ENCODE measurements at places on chromosomes 13 and 19.

- peak; percentile 16 for DNase-seq
Observed at GRCh38 chr19:460877-461720, at the start of gene SHC2. Gene SHC2, minus strand, starts transcription at chr19:461033. Its CDS starts 37 bp downstream, at chr19:460996.

GRCh38 chr19:2255112-2255845 lies 938 bp downstream of the JSRP1 start:
- no peak for DNase-seq

DNA sequence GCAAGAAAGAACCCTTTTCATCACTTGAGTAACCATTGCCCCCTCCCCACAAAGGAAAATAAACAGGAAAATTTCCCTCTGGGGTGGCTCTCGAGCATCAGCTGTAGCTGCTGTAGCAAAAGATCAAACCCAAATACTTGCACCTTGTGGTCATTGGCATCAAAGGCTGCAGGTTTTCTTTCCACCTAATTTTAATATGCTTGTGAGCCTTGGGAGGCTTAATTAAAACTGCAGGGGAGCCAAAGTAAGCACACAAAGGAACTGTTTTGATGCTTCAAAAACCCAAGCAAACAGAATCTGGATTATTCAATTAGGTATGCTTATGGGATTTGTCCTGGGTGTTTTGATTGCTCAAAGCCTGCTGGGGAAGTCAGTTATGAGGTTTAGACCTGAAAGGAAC lies 119.5 kb downstream of the SHISA2 start:
- DNase-seq = no peak

DNA sequence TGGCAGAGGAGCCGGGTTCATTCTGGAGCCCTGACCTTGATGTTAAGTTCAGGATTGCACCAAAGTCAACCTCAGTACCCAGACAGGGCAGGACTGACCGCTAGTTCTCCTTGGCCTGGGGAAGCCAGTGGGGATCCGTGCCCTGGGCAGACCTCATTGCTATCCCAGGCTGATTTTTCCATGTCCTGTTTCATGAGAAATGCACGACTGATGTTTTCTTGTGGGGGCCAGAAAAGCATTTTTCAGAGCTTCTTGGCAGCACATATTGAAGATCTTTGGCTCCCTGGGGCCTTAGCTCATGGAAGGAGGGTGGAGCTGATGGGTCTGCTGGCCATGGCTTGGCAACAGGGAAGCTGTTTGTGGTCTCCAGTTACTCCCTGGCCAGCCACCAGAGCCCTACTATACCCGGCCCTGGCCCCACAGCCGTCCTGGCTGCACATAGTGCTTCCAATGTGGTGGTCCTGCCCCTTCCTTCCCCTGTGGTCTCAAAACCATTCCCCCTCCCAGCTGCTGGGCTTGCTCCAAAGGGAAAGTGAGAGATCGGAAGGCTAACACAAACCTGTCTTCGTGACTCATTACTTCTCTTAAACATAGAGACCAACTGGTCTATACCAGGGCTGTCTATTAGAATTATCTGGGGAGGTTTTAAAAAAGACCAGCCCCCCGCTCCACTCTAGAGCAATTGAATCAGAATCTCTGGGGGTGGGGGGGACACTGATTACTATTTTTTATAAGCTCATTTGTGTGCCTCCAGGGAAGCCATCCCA lies 11.2 kb downstream of the IL17D start:
- no peak for DNase-seq

GRCh38 chr19:47435883-47436417 lies 16.6 kb upstream of the MEIS3 start:
- DNase-seq = no peak

- no peak for DNase-seq
Observed at GRCh38 chr19:46173886-46174480, 25.9 kb downstream of the IGFL2 start.

GRCh38 chr13:106568299-106569003 lies 514 bp upstream of the ARGLU1 start:
- peak; percentile 13 for DNase-seq

DNA sequence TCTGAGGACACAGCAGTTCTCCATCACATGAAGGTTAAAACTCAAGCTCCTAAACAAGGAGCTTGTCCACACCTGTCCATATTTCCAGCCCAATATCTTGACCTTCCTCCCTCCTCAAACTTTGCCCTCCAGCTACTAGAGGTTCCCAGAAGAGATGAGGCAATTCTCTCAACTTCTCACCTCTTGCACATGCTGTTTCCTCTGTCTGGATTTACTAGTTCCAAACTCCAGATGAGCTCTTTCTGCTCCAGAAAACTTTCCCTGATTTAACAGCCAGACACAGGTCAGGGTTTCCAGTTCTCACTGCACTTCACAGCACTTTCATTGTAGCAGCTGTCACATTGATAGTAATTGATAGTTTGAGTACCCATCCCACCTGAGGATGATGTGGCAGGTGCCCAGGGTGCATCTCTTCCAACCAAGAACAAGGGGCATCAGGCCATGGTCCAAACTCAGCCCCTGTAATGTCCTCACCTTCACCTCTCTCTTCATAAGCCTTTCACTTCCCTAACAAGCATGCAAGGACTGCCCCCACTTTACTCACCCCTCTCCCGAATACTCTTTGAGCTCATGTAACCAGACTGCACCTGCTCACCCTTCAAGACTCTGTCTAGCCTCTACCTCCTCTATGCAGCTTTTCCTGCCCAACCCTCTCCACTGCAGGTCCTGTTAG lies 3.0 kb upstream of the WDFY2 start:
- no peak for DNase-seq

- no peak for DNase-seq
Observed at GRCh38 chr19:45442408-45442777, 18.7 kb upstream of the ERCC1 start.

DNA sequence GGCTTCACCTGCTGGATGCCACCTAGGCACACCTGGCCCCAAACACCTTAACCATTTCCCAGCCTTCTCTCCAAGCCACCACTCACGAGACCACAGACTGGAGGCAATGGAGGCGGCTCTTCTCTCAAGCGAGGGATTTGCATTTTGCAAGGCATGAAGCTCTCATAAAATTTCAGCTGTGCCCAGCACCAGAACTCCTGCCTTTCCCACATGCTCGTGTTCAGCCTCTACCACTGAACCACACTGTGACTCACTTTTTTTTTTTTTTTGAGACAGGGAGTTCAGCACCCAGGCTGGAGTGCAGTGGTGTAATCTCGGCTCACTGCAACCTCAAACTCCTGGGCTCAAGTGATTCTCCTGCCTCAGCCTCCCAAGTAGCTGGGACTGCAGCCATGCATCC lies 10.6 kb downstream of the NANOS3 start:
- no peak for DNase-seq

GRCh38 chr13:40063278-40063698 lies 407.8 kb downstream of the COG6 start:
- no peak for DNase-seq

GRCh38 chr13:30907121-30907861 lies 1.2 kb downstream of the MEDAG start:
- no peak for DNase-seq

DNA sequence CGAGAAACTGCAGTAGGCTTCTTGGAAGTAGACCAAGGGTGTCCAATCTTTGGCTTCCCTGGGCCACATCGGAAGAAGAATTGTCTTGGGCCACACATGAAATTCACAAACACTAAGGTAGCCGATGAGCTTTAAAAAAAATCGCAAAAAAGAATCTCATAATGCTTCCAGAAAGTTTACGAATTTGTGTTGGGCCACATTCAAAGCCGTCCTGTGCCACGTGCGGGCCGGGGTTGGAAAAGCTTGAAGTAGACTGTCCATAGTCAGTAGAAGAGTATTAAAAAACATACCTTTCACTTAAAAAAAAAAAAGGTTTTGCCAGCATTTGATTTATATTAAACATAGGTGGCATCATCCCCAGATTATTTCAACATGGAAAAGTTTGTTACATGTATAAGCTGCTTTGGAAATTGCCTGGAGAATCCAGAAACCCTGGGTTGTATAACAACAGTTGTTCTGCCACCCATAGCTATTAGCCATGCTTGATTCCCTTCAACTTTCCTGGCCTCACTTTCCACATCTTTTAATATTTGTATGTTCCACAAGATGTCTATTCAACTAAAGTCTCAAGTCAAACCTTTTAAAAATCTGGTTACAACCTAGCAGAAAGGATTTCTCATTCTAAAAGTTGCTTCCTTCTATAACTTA lies 1.0 kb downstream of the IFT88 start:
- DNase-seq = no peak

- DNase-seq = peak; percentile 30
Observed at GRCh38 chr13:99601535-99601934, 100.3 kb downstream of the TM9SF2 start.

DNA sequence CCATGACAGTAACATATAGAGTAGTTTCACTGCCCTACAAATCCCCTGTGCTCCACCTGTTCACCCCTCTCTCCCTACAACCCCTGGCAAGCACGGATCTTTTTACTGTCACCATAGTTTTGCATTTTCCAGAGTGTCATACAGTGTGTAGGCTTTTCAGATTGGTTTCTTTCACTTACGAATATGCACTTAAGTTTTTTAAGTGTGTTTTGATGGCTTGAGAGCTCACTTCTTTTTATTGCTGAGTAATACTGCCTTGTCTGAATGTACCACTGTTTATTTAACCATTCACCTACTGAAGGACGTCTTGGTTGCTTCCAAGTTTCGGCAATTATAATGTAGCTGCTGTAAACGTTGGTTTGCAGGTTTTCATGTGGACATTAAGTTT lies 175.1 kb downstream of the ITGBL1 start:
- DNase-seq = no peak

GRCh38 chr19:4171676-4172075 lies 10.7 kb downstream of the SIRT6 start:
- no peak for DNase-seq

DNA sequence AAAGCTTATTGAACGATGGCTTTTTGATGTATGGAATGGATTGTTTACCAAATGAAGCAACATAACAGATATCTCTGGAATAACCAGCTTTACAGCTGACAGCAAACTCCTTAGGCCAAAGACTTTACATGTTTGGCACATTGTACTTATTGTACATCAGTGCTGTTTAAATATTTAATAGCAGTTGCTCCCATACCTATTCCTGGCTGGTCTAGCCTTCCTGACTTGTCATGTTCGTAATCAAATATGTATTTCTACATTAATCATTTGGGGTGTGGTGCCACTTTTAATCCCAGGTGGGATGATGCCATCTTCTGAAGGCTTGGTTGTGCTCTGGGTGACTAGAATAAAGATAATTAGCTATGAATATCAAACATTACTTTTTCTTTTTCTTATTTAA lies 67.4 kb upstream of the FRY start:
- no peak for DNase-seq

DNA sequence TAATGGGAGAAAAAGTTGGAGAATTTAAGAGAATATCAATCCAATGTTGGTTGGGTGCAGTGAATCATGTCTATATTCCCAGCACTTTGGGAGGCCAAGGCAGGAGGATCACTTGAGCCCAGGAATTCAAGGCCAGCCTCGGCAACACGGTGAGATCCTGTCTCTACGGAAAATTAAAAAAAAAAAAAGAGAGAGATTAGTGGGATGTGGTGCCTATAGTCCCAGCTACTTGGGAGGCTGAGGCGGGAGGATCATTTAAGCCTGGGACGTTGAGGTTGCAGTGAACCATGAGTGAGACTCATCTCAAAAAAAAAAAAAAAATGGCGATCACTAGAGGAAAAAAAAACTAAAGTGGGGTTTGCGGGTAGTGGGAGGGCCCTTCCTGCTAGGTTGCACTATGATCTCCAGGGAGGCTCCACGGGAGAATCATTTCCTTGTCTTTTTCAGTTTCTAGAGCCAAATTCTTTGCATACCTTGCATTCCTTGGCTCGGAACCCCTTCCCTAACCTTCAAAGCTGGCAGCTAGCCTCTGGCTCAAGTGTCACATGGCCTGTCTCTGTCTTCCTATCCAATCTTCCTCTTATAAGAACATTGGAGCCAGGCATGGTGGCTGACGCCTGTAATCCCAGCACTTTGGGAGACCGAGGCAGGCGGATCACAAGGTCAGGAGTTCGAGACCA lies 5.8 kb upstream of the ERCC2 start:
- DNase-seq = no peak

GRCh38 chr19:18488838-18489626 lies 32.8 kb downstream of the ELL start:
- DNase-seq = peak; percentile 34

- DNase-seq = no peak
Observed at GRCh38 chr19:45245826-45246225, 619 bp upstream of the EXOC3L2 start.

- no peak for DNase-seq
Observed at GRCh38 chr13:27627380-27627779, 5.7 kb downstream of the POLR1D start.

DNA sequence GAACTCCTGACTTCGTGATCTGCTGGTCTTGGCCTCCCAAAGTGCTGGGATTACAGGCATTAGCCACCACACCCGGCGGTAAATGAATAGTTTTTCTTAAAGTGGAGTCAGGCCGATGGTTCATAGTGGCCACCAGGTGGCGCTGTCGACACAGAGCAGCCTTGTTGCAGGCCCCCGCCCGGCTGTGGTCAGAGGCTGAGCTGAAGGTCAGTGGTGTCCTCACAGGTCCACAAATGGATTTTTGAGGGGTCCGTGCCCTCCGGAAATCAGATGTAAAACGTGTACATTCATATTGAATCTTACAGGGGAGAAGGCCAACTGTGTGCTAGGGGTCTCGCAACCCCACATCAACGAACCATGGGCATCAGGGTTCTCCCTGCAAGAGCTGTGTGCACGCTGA lies 13.4 kb upstream of the WDR18 start:
- no peak for DNase-seq

- DNase-seq = peak; percentile 27
Observed at GRCh38 chr19:10112037-10112761, 706 bp downstream of the P2RY11 start.

GRCh38 chr13:62512194-62513141 lies 1096.8 kb upstream of the PCDH20 start:
- peak; percentile 1 for DNase-seq

- DNase-seq = no peak
Observed at GRCh38 chr19:49497789-49498103, 1.5 kb downstream of the RPS11 start.

DNA sequence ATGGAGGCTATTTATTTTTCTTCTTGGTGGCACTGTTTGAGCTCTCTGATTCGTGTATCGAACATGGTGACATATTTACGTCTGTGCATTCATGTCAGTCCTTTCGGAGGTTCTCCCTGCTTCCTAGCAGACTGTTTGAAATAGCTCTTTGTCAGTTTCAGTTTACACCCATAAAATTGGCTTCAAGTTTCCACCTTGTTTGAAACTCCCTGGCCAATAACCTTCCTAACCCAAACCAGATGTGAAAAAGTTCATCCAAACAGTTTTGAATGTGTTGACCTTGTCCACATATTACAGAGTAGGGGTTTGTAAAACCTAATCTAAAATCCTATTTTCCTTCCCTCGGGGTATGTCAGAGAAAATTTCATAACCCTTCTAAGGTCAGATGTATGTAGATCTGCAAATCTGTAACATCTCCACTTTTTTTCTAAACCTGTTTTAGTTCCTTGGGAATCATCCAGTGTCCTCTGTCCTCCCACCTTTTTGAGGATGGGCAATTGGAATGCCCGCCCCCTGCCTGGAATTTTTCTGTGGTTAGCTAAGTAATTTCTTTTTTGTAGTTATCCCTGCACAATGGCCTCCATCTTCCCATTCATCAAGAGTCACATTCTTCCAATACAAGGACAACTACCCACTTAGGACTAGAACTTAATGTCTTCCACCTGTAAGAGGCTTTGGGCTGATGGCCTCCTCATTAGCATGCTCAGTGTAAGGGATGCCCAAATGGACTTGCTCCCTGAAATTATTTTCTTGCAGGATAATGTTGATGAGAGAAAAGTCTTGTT lies 499.8 kb downstream of the GPC6 start:
- DNase-seq = no peak

- DNase-seq = no peak
Observed at GRCh38 chr19:7879111-7879807, 5.1 kb upstream of the PRR36 start.

- DNase-seq = no peak
Observed at GRCh38 chr13:33639158-33639557, 178.8 kb upstream of the RFC3 start.
